ENCODE measurements at places on chromosomes 5 and 9.

GRCh38 chr5:33198836-33199235 lies 241.9 kb upstream of the TARS1 start:
- no peak for DNase-seq

- DNase-seq = no peak
These were observed 248.4 kb downstream of the ELAVL2 start for GRCh38 chr9:23577611-23578010.

DNA sequence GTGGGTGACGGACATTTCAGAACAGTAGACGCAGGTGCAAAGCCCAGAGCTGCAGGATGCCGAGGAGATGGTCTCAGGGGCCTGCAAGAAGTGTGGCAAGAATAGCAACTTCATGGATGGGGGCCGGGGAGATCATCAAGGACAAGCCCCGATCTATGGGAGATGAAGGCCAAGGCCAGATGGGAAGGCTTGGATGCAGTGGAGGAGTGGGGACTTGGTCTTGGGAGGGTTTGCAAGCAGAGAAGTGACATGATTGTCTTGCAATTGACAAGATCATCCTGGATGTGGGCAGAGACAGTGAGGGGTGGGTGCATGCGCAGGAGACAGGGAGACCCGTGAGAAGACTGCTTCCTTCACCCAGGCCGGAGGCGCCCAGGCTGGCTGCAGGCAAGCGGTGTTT lies 198.1 kb downstream of the CDK5RAP2 start:
- no peak for DNase-seq

DNA sequence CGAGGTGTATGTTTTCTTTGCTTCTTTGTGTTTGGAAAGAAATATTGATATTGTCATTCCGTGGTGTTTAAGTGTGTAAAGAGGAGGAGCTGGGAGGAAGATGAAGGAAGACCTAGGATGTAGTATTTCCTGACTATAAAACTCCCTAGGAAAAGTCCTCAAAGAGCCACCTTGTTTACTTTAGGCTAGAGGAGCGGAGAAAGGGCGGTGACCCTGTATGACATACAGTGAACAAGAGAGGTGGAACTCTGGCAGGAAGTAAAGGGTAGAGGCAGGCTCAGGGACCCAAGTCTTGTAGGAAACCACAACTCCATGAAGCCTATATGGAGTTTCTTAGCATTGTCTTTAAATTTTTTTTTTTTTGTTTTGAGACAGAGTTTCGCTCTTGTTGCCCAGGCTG lies 303.9 kb downstream of the DOCK8 start:
- no peak for DNase-seq

- DNase-seq = no peak
These were observed 38.4 kb downstream of the EGR1 start for GRCh38 chr5:138503487-138504270.

- DNase-seq = no peak
These were observed 65.9 kb downstream of the SHOC1 start for GRCh38 chr9:111728617-111729366.

DNA sequence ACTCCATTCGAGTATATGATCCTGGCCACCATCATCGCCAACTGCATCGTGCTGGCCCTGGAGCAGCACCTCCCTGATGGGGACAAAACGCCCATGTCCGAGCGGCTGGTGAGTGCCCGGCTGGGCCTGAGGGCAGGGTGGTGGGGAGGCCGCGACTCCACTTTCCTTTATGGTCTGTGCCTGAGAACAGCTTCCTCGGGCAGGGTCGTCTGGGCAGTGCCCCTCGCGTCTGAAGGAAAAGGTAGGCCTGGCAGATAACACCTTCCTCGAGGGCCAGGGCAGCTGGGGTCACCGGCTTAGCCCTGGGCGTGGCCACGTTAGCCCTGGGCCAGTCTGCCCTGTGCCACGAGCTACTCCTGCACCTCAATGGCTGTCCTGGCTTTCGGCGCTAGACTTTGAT lies 1.5 kb downstream of the CACNA1B start:
- DNase-seq = no peak

- DNase-seq = no peak
These were observed 15.8 kb downstream of the PSMB7 start for GRCh38 chr9:124399323-124399967.

GRCh38 chr9:84138541-84138940 lies 157.9 kb downstream of the RMI1 start:
- no peak for DNase-seq
